Myometrial cell (primary cell): ENCODE measurements at places on chromosomes 5 and 9. TPM values are rescaled to one million over a fixed set of nuclear protein-coding genes. Genes with fewer than 3 reads are reported as not detected.

The CD274 gene
- total RNA-seq: 3.0 and 4.3 TPM in 2 replicates

The MYORG gene
- 2.6 and 2.7 TPM in 2 replicates for total RNA-seq

The C5orf52 gene
- total RNA-seq: not detected in 2 replicates

The ELOVL7 gene
- not detected in 2 replicates for total RNA-seq

The MELK gene
- total RNA-seq: 33.4 and 39.9 TPM in 2 replicates

The ALAD gene
- 16.1 and 16.7 TPM in 2 replicates for total RNA-seq

The TMC1 gene
- not detected in 2 replicates for total RNA-seq

The PTPRD gene
- 1.9 and 3.5 TPM in 2 replicates for total RNA-seq

The ORM2 gene
- not detected in 2 replicates for total RNA-seq

The NUP155 gene
- total RNA-seq: 23.6 and 28.7 TPM in 2 replicates

The ESM1 gene
- 1.2 and 6.6 TPM in 2 replicates for total RNA-seq

The LRRC19 gene
- not detected in 2 replicates for total RNA-seq

The FGFR4 gene
- total RNA-seq: 0.29 and 1.6 TPM in 2 replicates

The OCLN gene
- total RNA-seq: 0.58 and 1.2 TPM in 2 replicates

The SH3GL2 gene
- not detected in 2 replicates for total RNA-seq

The EIF4E1B gene
- total RNA-seq: not detected in 2 replicates

The TAF11L10 gene
- not detected in 2 replicates for total RNA-seq

The SEMA4D gene
- total RNA-seq: under 0.01 and 0.18 TPM in 2 replicates

The TICAM2 gene
- total RNA-seq: 9.5 and 16.7 TPM in 2 replicates

The OXCT1 gene
- total RNA-seq: 42.1 and 44.7 TPM in 2 replicates

The FGD3 gene
- total RNA-seq: not detected in 2 replicates

The TIMD4 gene
- not detected in 2 replicates for total RNA-seq

The IFNA21 gene
- not detected in 2 replicates for total RNA-seq

The SLC25A2 gene
- total RNA-seq: under 0.01 TPM in 1 of 2 replicates, not detected in the other

The QRFP gene
- total RNA-seq: not detected in 2 replicates

The IL9 gene
- total RNA-seq: not detected in 2 replicates

The DBH gene
- not detected in 2 replicates for total RNA-seq

The MZB1 gene
- total RNA-seq: 0.29 TPM in 1 of 2 replicates, not detected in the other

The ACOT12 gene
- 0.18 TPM in 1 of 2 replicates, not detected in the other for total RNA-seq

The CCL27 gene
- total RNA-seq: 0.58 TPM in 1 of 2 replicates, not detected in the other

The NPR2 gene
- total RNA-seq: 27.3 and 28.8 TPM in 2 replicates
